Type B pancreatic cell (in vitro differentiated cells): ENCODE measurements at places on chromosomes 2 and 18. TPM values are rescaled to one million over a fixed set of nuclear protein-coding genes. Genes with fewer than 3 reads are reported as not detected.

DNA sequence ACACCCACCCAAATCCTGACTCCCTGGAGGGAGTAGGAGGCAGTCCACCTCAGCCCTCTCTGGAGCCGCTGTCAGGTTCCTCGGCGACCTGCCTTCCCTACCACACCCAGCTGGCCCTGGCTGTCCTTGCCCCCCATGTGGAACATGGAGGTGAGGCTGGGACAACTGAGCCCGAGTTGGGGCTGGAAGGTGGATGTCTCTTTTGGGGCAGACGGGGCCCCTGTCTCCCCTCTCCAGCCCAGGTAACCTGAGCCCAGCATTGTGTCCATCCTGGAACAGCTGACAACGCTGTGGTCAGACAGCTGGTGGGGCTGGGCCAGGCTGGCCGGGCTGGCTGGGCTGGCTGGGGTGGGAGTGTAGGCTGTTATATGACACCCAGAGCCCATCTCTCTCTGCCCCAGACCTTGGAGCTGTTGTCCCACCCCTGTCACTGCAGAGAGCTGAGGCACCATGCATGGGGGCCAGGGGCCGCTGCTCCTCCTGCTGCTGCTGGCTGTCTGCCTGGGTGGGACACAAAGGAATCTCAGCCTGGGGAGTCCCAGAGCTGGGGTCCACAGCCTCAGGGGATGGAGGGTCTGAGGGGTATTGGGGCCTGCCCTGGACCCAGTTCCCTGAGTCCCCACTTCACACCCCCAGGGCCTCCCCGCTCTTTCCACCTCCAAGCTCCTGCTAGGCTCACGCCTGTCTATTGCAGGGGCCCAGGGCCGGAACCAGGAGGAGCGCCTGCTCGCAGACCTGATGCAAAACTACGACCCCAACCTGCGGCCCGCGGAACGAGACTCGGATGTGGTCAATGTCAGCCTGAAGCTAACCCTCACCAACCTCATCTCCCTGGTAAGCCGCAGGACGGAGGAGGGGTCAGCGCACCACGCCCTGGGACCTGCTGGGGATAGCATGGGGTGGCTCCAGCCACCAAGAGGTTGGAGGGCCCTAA is at the start of gene CHRNG:
TSS of gene CHRNG (plus strand) at position 395 of the 934 bp plus-strand sequence. CDS start at position 451, 56 bp downstream.
- peak within 1 kb of the TSS; percentile 11 for H3K4me3 ChIP-seq
- H3K27ac ChIP-seq: no peak within 1 kb of the TSS
- peaks cover 12% of the 10 kb centered on the region for H3K4me1 ChIP-seq
- peaks cover 4% of the 10 kb centered on the region for H3K27me3 ChIP-seq

The SLC9A4 gene
- 3.1 and 7.9 TPM in 2 replicates for total RNA-seq

GRCh38 chr2:235552671-235553070 is 58.8 kb downstream of the AGAP1 start:
- peaks cover 33% of the 10 kb centered on the region for H3K4me1 ChIP-seq
- no peak overlapping the region for H3K4me3 ChIP-seq
- no peak for DNase-seq
- H3K27me3 ChIP-seq: no peaks in the 10 kb centered on the region

DNA sequence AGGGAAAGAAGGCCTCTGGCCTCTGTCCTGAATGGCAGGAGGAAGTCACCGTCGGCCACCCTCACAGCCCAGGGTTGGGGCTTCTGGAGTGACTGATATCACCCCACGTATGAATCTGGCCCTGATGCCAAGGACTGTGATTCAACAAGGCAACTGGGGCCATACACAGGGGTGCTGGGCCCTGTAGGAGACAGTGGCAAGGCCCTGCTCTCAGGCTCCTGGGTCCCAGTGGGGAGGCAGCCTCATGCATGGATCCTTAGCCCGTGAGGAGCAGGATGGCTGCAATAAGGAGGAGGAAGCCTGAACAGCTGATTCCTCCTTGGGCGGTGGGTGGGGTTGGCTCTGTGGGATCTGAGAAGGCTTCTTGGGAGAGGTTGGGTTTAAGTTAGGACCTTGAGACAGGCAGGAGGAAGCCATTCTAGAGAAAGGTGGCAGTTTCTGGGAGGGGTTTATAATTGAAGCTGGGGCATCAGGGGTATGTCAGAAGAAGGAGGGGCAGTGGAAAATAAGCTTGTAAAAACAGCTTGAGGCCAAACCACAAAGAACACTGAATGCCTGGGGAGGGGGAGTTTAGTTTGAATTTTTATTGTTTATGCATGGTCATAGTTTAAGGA is 42.8 kb upstream of the LAPTM4A start:
- no peaks in the 10 kb centered on the region for H3K36me3 ChIP-seq
- H3K27me3 ChIP-seq: peaks cover 3% of the 10 kb centered on the region
- peaks cover 42% of the 10 kb centered on the region for H3K4me1 ChIP-seq
- H3K27ac ChIP-seq: peak overlapping the region; percentile 53

The MLPH gene
- 14.8 and 16.7 TPM in 2 replicates for total RNA-seq

DNA sequence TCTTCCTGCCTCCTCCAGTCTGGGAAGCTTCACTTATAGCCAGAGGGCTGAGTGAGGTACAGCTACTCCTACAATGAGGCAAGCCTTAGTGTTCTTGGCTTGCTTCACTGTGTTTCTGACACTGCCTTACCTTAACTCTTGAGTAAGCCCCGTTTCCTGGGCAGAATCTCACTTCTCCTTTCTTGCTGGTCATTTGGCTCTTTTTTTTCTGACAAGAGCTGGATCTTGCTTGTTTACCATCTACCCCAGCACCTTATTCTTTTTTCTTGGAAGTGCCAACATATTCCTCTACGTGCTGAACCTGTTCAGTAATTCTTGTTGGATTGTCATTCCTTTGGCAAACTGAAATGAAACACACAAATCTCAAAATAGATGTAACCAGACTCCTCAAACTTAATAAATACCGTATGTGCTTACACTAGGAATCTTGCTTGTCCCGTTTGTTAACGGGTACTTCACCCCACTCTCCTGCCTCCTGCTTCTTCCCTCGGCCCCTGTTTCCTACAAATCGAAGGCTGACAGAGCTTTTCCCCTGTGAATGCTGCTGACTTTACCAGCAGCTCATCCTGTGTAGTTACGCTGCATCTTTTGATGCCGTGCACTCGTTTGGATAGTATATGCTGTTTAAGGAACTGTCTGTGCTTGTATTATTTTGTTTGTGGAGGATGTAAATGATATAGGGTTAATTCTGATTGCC is 132.2 kb downstream of the FMNL2 start:
- no peak for DNase-seq
- H3K4me1 ChIP-seq: peaks cover 69% of the 10 kb centered on the region
- H3K27ac ChIP-seq: peak overlapping the region; percentile 59
- H3K4me3 ChIP-seq: peak overlapping the region; percentile 50
- H3K27me3 ChIP-seq: no peaks in the 10 kb centered on the region

The MROH2A gene
- total RNA-seq: not detected in 2 replicates

GRCh38 chr18:498931-499775 is 1.3 kb downstream of the COLEC12 start:
- H3K4me3 ChIP-seq: peak overlapping the region; percentile 97
- H3K36me3 ChIP-seq: peaks cover 4% of the 10 kb centered on the region
- H3K27me3 ChIP-seq: peaks cover 57% of the 10 kb centered on the region
- no peak for DNase-seq
- peaks cover 40% of the 10 kb centered on the region for H3K4me1 ChIP-seq

DNA sequence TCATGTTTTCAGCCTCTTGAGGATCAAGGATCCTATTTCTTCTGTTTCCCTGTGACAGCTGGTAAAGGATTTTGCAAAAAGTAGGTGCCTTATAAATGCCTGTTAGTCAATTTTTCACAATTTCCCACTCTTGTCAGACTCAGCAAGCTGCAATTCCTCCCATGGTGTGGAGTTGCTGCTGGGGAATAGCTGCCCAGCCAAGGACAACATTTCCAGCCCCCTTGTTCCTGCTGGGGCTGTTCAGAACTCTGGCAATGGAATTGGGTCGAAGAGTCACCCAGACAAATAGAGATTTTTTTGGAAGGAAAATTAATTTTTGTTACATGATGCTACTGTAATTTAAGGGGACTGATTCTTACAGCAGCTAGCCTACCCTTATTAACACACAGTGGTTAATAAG is 43.7 kb downstream of the FSHR start:
- peaks cover 11% of the 10 kb centered on the region for H3K27me3 ChIP-seq
- H3K36me3 ChIP-seq: no peaks in the 10 kb centered on the region
- no peak for DNase-seq
- H3K27ac ChIP-seq: no peak overlapping the region
- H3K4me1 ChIP-seq: no peaks in the 10 kb centered on the region

- no peak for DNase-seq
- H3K4me3 ChIP-seq: no peak overlapping the region
- no peak overlapping the region for H3K27ac ChIP-seq
- H3K4me1 ChIP-seq: peaks cover 12% of the 10 kb centered on the region
Observed at GRCh38 chr18:10386956-10387355, 67.5 kb upstream of the APCDD1 start.

- H3K27ac ChIP-seq: peak overlapping the region; percentile 95
- H3K4me1 ChIP-seq: peaks cover 22% of the 10 kb centered on the region
- no peaks in the 10 kb centered on the region for H3K36me3 ChIP-seq
Observed at GRCh38 chr2:85413592-85414420, 3.6 kb upstream of the CAPG start.

The SPDYA gene
- total RNA-seq: 1.3 and 1.7 TPM in 2 replicates

The SERPINB12 gene
- total RNA-seq: 15.5 and 22.3 TPM in 2 replicates

GRCh38 chr2:186751790-186752189 is 57.9 kb downstream of the FAM171B start:
- H3K36me3 ChIP-seq: peaks cover 5% of the 10 kb centered on the region
- no peaks in the 10 kb centered on the region for H3K27me3 ChIP-seq
- H3K4me3 ChIP-seq: no peak overlapping the region
- no peak for DNase-seq
- H3K27ac ChIP-seq: peak overlapping the region; percentile 56
- no peaks in the 10 kb centered on the region for H3K4me1 ChIP-seq

- no peak for DNase-seq
- no peaks in the 10 kb centered on the region for H3K36me3 ChIP-seq
- H3K4me1 ChIP-seq: peaks cover 21% of the 10 kb centered on the region
- no peaks in the 10 kb centered on the region for H3K27me3 ChIP-seq
- H3K27ac ChIP-seq: no peak overlapping the region
Observed at GRCh38 chr2:68771211-68771751, 36.7 kb downstream of the ARHGAP25 start.

GRCh38 chr2:47404356-47404755 is 1.4 kb downstream of the MSH2 start:
- H3K27ac ChIP-seq: peak overlapping the region; percentile 97
- no peaks in the 10 kb centered on the region for H3K27me3 ChIP-seq
- H3K4me1 ChIP-seq: peaks cover 19% of the 10 kb centered on the region
- peaks cover 34% of the 10 kb centered on the region for H3K36me3 ChIP-seq
- peak overlapping the region; percentile 97 for H3K4me3 ChIP-seq

The NR4A2 gene
- 4.4 and 11.0 TPM in 2 replicates for total RNA-seq

DNA sequence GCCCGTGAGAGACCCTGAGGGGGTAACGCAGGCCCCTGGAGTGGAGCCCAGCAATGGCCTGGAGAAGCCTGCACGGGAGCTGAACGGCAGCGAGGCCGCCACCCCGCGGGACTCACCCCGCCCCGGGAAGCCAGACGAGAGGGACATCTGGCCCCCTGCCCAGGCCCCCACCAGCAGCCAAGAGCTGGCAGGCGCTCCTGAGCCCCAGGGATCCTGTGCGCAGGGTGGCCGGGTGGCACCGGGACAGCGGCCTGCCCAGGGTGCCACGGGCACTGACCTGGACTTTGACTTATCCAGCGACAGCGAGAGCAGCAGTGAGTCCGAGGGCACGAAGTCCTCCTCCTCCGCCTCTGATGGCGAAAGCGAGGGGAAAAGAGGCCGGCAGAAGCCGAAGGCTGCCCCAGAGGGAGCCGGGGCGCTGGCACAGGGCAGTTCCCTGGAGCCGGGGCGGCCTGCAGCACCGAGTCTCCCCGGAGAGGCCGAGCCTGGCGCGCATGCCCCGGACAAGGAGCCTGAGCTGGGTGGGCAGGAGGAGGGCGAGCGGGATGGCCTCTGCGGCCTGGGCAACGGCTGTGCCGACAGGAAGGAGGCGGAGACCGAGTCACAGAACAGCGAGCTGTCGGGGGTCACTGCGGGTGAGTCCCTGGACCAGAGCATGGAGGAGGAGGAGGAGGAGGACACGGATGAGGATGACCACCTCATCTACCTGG is 35.1 kb downstream of the CTDP1 start:
- peaks cover 22% of the 10 kb centered on the region for H3K36me3 ChIP-seq
- no peaks in the 10 kb centered on the region for H3K27me3 ChIP-seq
- H3K4me1 ChIP-seq: no peaks in the 10 kb centered on the region
- H3K4me3 ChIP-seq: no peak overlapping the region

DNA sequence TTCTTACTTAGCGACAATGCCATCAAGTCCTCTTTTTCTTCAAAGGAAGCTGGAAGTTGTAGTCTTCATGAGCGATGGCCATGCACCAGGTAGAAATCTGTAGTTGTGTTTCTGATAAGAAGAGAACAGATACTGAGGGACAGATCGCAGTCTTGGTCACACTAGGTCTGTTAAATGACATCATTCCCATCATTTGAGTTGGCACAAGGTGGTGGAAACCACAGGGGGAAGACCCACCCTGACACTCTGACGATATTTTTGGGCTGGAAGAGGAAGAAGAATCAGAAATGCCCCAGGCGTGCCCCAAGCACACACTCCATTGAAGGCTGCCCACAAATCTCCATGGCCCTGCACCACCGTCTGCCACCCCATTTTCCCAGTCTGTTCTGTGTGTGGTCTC is 89.0 kb upstream of the BOD1L2 start:
- H3K4me1 ChIP-seq: no peaks in the 10 kb centered on the region
- peaks cover 36% of the 10 kb centered on the region for H3K27me3 ChIP-seq
- no peak overlapping the region for H3K27ac ChIP-seq
- H3K36me3 ChIP-seq: no peaks in the 10 kb centered on the region

The CDK5R2 gene
- 5.9 and 10.0 TPM in 2 replicates for total RNA-seq

DNA sequence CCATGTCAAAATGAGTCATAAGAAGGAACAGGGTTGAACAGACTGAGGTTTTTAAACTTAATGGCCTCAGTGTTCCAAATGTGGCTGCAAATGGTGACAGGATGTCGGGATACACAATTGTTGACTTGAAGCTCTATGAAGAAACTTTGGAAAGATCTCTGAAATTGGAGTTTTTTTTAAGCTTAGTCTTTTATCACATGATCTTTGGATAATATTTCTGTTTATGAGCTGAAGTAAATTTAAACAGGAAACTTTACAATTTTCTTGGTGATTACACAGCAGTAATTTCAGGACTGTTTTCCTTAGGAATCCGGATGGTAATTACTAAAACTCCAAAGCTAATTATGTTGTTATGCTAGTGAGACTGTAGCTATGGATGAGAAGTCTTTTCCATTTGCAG is 199.1 kb upstream of the NRXN1 start:
- H3K36me3 ChIP-seq: no peaks in the 10 kb centered on the region
- H3K27ac ChIP-seq: no peak overlapping the region

DNA sequence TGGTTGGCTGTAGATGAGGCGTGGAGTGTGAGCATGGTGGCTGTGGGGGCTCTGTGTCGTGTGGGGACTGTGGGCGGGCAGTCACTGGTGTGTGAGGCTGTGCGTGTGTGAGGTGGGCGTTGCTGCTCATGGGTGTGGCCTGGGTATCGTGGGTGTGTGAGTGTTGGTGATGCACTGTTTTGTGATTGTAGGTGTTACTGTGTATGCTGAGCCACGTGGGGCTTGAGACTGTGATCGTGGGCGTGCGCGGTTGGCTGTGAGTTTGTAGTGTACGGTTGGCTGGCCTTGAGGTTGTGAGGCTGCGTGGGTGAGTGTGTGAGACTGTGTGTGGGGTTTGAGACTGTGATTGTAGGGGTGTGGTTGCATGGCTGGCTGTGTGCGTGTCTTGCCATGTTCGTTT is 8.5 kb downstream of the INHBB start:
- H3K27me3 ChIP-seq: peaks cover 54% of the 10 kb centered on the region
- peaks cover 11% of the 10 kb centered on the region for H3K4me1 ChIP-seq
- no peak overlapping the region for H3K4me3 ChIP-seq
- H3K36me3 ChIP-seq: no peaks in the 10 kb centered on the region
- no peak overlapping the region for H3K27ac ChIP-seq

The ST8SIA3 gene
- total RNA-seq: 2.6 and 4.2 TPM in 2 replicates

The COX7A2L gene
- total RNA-seq: 93.2 and 95.5 TPM in 2 replicates

The TTN gene
- 4.2 and 5.6 TPM in 2 replicates for total RNA-seq

- H3K27ac ChIP-seq: no peak overlapping the region
- no peak for DNase-seq
- peaks cover 18% of the 10 kb centered on the region for H3K4me1 ChIP-seq
- no peak overlapping the region for H3K4me3 ChIP-seq
- no peaks in the 10 kb centered on the region for H3K36me3 ChIP-seq
Observed at GRCh38 chr18:34918856-34919255, 122.4 kb upstream of the MAPRE2 start.

The COL4A4 gene
- total RNA-seq: 1.1 and 1.9 TPM in 2 replicates
